ENCODE measurements at places on chromosomes 5 and 9. TPM values are rescaled to one million over a fixed set of nuclear protein-coding genes. Genes with fewer than 3 reads are reported as not detected.

The CCDC152 gene
- 3.5 TPM for total RNA-seq

The LCN6 gene
- not detected for total RNA-seq

The CCDC180 gene
- 4.3 TPM for total RNA-seq

The IL13 gene
- 4.9 TPM for total RNA-seq

The PCDHGA10 gene
- total RNA-seq: 0.05 TPM

The UBE2QL1 gene
- total RNA-seq: 0.13 TPM

The SLC34A3 gene
- not detected for total RNA-seq

The GRM6 gene
- total RNA-seq: not detected

The ADAMTS16 gene
- not detected for total RNA-seq

The PDLIM4 gene
- not detected for total RNA-seq

The NR2F1-AS1 gene
- not detected for total RNA-seq

The CYLC2 gene
- not detected for total RNA-seq

The TLR4 gene
- 0.15 TPM for total RNA-seq

The CDKN2B-AS1 gene
- 6.4 TPM for total RNA-seq

The ZNF782 gene
- total RNA-seq: 5.5 TPM

The GRXCR2 gene
- total RNA-seq: not detected

The SLC27A6 gene
- not detected for total RNA-seq

The LRRC26 gene
- total RNA-seq: not detected

The SSNA1 gene
- 67.9 TPM for total RNA-seq

The ZFAND5 gene
- total RNA-seq: 71.4 TPM

The FRMPD1 gene
- not detected for total RNA-seq

The PKD2L2 gene
- total RNA-seq: not detected

The OR13J1 gene
- not detected for total RNA-seq

The TSLP gene
- total RNA-seq: 0.18 TPM

The SLC45A2 gene
- total RNA-seq: not detected

The ENTPD8 gene
- total RNA-seq: not detected

The C5orf63 gene
- 9.1 TPM for total RNA-seq

The SLC9A3 gene
- total RNA-seq: 1.8 TPM

The SLC46A2 gene
- not detected for total RNA-seq

The SLC6A19 gene
- total RNA-seq: not detected

The PRDM9 gene
- total RNA-seq: not detected

The KLF9 gene
- total RNA-seq: 18.0 TPM

The NUTM2G gene
- not detected for total RNA-seq

The SHOC1 gene
- not detected for total RNA-seq

The PHF24 gene
- total RNA-seq: not detected

The KCNMB1 gene
- total RNA-seq: not detected

The LEAP2 gene
- total RNA-seq: 4.0 TPM

The PRELID2 gene
- total RNA-seq: 0.63 TPM

The IFNB1 gene
- not detected for total RNA-seq

The SCGB3A2 gene
- not detected for total RNA-seq

The ERAP2 gene
- total RNA-seq: 144 TPM

The SHISAL2B gene
- not detected for total RNA-seq

The SHC3 gene
- not detected for total RNA-seq

The PDE6A gene
- total RNA-seq: not detected

The CARD6 gene
- total RNA-seq: 4.3 TPM

The SLCO6A1 gene
- total RNA-seq: not detected

The SMIM33 gene
- 2.3 TPM for total RNA-seq

The LCN1 gene
- total RNA-seq: not detected

The LCN2 gene
- total RNA-seq: not detected
